ENCODE measurements at places on chromosomes 4 and X.

GRCh38 chr4:93480452-93480851 is 348.1 kb upstream of the ATOH1 start:
- no peak for DNase-seq

- no peak for DNase-seq
Observed at GRCh38 chr4:18813055-18813454, 791.5 kb upstream of the LCORL start.

- DNase-seq: no peak
Observed at GRCh38 chr4:109294006-109294405, 8.5 kb downstream of the COL25A1 start.

DNA sequence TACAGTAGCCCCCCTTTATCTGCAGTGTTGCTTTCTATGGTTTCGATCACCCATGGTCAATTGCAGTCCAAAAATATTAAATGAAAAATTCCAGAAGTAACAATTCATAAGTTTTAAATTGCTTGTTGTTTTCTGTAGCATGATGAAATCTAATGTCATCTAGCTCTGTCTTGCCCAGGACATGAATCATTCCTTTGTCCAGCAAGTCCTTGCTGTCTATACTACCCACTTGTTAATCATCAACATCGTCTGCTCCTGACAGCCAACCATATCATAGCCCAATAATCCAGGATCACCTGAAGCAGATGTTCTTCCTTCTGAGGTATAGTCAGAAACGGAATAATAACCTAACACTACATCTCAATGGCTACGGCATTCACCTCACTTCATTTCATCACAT is 79.8 kb downstream of the ADAMTS3 start:
- no peak for DNase-seq

DNA sequence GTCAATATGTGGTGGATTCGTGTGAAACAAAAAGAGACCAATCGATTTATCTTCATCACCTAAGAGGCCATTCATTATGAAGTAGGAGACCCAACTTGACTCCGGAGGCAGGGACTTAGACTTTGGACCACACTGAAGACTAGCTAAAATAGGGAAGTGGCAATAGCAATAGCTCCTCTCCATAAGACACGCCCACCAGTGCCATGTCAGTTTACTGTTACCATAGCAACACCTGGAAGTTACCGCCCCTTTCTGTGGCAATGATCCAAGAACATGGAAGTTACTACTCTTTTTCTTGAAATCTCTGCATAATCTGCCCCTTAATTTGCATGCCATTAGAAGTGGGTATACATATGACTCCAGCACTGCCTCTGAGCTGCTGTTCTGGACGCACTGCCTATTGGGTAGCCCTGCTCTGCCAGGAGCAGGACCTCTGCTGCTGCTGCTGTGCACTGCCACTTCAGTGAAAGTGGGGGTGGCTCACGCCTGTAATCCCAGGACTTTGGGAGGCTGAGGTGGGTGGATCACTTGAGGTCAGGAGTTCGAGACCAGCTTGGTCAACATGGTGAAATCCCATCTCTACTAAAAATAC is 163.2 kb downstream of the PRKX start:
- no peak for DNase-seq

DNA sequence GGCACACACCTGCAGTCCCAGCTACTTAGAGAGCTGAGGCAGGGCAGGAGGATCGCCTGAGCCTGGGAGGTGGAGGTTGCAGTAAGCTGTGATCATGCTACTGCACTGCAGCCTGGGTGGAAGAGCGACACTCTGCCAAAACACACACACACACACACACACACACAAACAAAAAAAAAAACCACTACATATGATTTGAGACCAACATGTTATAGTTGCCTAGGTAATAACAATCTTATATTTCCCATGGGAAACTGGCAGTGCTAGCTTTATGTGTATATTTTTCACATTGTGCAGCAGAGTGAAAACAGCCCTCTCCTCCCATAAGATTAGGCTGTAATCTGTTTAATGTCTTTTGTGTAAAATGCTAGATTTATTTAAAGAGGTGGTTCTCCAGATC is 3.1 kb upstream of the FAM241A start:
- DNase-seq: no peak

DNA sequence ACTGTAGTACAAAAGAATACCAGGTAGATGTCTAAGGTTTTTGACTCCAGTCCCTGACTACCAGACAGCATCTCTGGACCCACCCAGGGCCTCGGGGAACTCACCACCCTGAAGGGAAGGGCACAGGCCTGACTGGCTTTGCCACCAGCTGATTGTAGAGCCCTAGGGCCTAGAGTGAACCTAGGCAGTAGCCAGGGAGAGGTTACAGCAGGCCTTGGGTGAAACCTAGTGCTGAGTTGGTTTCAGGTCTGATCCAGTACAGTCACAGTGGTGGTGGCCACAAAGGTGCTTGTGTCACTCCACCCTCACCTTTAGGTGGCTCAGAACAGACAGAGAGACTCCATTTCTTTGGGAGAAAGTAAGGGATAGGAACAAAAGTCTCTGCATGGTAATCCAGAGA is 244.8 kb downstream of the KLHL13 start:
- no peak for DNase-seq

GRCh38 chr4:48604527-48604926 is 114.5 kb downstream of the ZAR1 start:
- DNase-seq: no peak

DNA sequence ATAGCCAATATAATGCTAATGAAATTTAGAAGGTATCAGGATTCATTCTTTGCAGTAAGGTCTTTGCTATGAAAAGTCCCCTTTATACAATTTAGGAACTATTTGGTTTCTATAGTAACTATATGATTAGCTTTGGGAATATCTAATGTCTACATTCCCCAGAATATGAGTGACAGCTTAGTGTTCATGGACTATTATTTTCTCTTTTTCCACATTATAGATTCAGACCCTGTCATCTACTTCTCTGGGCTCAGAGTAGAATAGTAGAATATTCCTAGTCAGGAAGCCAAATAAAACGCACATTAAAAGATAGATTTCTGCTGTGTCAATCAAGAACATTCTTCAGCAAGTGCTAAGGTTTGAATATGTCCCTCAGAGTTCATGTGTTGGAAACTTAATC is 26.1 kb upstream of the SULT1B1 start:
- no peak for DNase-seq
